Right renal pelvis (tissue), 4 donors: ENCODE measurements at places on chromosomes 5 and 9.

DNA sequence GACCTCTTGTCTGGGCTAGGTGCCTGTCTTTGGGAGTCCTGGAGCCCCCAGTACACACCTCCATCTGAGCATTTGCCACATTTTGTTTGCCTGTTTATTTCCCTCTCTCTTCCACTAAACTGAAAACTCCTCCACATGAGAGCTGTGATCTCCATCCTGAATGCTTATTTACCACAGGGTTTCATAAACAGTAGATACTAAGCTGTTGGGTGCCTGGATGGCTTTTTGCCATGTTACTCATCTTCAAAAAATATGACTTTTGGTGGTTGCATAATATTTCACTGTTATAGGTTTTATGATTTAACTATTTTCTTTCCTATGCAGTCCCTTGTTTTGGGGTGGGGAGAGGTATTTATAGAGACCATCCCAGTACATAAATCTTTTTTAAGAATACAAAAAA lies 99.6 kb downstream of the APBA1 start:
- no peak for DNase-seq

DNA sequence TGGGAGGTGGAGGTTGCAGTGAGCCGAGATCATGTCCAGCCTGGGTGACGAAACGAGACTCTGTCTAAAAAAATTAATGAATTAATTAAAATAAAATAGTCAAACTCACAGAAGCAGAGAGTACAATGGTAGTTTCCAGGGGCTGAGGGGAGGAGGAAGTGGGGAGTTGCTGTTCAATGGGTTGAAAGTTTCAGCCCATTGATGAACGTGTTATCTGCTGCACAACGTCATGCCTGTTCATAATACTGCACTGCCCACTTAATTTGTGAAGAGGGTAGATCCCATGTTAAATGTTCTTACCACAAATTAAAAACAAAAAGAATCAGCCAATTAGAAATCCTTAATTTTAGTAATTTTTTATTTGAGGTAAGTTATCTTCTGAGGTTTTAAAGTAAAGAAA lies 16.4 kb upstream of the RUFY1 start:
- DNase-seq: no peak

- DNase-seq: no peak
Measured at GRCh38 chr5:148887123-148887881, 60.9 kb downstream of the ADRB2 start.

DNA sequence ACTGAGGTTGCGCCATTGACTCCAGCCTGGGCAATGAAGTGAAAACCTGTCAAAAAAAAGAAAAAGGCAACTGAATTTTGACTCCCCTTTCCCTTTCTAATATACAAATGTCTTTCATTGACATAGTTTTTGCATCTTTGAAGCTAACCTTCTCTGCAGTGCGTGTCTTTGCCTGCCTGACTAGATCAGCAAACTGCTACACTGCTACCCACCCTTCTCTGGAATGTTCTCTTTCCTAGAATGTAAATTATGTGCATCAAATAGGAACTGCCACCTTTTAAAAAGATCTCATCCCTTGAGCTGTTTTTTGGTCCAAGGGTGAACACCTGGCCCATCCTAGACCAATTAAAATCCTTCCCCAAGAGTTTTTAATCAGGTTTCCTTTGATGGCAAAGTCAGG lies 127.6 kb downstream of the SLC28A3 start:
- no peak for DNase-seq

DNA sequence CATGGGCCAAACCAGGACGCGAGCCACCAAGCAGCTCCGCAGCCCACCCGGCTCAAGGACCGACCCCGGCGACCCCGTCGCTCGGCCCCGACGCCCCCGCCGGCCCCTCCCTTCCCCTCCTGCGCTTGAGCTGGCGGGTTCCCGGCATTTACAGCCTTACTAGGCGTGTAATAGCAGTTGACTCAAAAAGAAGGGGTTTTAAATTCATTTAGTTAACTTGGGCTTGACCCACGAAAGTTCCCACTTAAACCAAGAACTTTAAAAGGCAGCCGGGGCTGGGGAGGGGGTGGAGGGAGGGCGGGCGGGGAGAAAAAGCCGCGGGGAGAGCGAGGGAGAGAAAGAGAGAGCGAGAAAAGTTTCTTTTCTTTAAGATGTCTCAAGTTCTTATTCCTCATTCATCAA lies 636 bp downstream of the PRDM12 start:
- DNase-seq: no peak

DNA sequence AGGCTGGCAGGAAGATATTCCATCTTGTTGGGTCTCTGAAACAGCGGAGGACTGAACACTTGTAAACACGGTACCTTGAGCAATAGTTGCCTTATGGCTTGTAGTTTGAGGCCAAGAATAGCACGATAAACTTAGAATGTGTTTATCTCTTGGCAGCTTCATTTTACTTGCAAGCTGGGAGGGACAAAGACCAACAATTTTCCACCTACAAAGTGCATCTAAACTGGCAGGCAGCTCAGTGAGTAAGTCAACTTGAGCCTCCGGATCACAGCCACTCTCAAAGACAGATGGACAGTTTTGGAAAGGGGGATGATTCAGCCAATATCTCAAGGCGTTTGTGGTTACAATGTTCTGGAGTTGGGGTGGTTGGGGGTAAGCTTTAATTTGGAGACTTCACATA lies 652.6 kb downstream of the CETN3 start:
- DNase-seq: no peak

DNA sequence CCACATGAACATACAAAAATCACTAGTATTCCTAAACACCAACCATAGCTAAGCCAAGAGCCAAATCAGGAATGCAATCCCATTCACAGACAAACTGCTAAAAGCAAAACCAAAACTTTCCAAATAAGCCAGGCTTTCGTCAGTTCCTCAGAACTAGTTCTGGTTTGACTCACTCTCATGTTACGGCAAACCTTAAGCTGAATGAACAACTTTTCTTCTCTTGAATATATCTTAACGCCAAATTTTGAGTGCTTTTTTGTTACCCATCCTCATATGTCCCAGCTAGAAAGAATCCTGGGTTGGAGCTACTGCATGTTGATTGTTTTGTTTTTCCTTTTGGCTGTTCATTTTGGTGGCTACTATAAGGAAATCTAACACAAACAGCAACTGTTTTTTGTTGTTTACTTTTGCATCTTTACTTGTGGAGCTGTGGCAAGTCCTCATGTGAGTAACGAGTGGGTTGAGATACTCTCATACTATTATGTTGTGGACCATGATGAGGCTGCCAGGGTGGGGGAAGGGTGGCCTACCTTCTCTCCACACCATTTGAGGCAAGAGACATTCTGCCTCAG lies at the start of gene PDCD1LG2:
Gene PDCD1LG2 (plus strand): TSS at position 172 of the 572 bp plus-strand sequence. CDS start 12,016 bp downstream, outside the sequence.
- no peak for DNase-seq

- no peak for DNase-seq
Measured at GRCh38 chr5:43619911-43620310, 16.9 kb downstream of the NNT start.

- no peak for DNase-seq
Measured at GRCh38 chr5:173329491-173330337, 1.5 kb upstream of the STC2 start.

GRCh38 chr9:104700306-104700705 lies 6.0 kb downstream of the OR13D1 start:
- no peak for DNase-seq

GRCh38 chr5:119470105-119470763 lies 17.9 kb downstream of the HSD17B4 start:
- no peak for DNase-seq

GRCh38 chr9:119213471-119213870 lies 155.8 kb downstream of the BRINP1 start:
- no peak for DNase-seq

DNA sequence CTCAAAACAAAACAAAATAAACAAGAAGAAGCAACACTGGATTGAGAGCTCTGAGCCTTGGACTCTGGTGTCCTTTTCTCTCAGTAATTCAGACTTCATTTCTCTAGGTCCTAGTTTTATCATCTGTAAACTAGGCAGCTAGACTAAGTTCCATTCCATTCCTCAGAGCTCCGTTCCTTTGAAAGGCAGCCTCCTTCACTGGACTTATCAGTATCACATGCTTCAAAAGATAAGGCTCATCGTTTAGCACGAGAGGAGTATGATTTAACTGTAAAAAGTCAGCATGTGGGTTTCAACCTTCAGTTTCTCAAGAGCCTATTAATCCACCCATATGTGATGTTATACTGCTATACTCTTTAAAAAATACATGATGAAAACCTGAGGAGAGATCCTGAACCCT lies 1.6 kb downstream of the ATP10B start:
- DNase-seq: no peak

GRCh38 chr5:122351416-122352157 lies 39.5 kb downstream of the SNCAIP start:
- no peak for DNase-seq

- no peak for DNase-seq
Measured at GRCh38 chr9:117779760-117780159, 75.6 kb downstream of the TLR4 start.

DNA sequence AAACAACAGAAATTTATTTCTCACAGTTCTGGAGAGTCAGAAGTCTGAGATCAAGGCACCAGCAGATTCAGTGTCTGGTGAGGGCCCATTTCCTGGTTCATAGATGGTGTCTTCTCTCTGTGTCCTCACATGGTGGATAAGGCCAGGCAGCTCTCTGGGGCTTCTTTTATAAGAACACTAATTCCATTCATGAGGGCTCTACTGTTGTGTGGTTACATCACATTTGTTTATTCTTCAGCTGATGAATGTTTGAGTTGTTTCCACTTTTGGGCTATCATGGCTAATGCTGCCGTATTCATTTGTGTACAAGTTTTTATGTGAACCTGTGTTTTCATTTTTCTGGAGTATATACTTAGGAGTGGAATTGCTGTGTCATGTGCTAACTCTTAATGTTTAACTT lies 35.2 kb downstream of the DDX4 start:
- DNase-seq: no peak

DNA sequence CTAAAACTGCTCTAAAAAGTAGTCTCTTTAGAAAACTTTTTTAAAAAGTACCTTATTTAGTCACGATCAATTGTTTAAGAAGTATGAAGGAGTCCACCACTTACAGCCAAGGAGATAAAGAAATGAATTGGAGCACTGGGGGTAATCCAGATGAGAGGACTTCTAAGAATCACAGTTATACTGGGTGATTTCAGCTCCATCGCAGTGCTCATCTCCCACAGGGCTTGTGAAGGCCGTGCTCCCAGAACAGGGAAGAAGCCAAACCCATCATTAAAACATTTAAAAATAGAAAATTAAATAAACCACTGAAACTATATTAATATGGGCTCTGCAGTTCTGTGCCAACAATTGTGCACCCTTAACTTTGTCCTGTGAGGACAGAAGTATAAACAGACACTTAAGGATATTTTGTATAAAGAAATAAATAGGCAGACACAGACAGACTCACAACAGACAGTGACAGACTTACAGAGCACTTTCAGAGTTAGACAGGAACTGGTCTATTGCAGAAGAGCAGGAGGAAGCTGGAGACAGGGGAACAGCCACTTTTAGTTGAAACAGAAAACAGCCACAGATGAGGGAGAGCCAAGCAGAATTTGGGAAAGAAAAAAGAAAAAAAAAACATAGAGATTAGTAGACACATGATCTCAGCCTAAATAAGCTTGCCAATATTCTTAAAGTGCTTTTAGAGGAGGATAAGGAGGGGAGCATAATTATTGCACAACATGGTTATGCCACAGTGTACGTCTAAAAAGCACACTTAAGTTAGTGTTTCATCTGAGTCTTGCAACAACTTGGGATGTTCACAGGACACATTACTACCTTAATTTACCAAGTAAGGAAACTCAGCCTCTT lies 81.8 kb downstream of the FBXO38 start:
- no peak for DNase-seq

DNA sequence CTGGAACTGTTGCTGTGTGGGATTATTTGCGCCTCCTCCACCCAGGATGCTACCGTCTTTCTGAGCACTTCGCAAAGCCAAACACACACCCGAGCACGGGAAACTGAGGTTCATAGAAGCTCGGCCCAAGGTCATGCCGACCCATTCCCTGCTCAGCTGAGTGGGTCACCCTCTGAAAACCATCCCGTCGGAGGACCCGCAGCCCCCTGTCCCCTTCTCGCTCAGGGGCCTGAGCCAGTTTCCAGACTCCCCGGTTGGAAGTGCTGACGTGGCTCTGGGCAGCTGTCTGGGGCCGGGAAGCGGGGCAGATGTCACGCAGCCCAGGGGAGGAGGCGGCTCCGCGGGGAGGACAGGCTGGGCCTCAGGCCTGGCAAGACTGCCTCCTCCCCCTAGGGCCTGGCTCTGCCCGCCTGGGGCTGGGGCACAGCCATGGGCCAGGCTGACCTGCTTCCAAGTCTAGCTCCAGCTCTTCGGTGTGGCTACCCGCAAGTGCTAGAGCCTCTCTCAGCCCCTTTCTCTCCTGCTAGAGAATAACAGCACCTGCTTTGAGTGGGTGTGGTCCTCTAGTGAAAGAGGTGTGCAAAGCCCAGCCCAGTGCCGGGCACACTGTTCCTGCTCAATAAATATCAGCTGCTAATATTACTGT lies 9.9 kb upstream of the CXXC5 start:
- DNase-seq: no peak

DNA sequence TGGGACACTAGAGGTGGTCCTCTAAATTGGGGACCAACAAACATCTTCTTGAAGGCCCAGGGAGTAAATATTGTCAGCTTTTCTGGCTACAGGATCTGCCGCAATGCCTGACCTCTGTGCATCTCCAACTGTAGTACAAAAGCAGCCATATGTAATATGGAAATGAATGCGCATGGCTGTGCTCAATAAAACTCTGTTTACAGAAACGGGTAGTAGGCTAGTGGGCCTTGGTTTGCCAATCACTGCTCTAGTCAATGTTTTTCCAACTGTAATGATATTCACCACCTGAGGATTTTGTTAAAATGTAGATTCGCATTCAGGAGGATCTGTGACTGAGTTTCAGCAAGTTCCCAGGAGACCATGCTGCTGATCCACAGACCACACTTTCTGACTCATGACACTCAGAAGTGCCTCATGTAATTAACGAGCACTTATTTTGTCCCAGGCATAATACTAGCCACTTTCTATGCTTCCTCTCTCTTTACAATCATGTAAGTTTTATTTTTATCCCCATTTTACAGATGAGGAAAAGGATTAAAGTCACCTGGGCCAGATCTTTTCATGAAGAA lies 96.9 kb downstream of the MED27 start:
- DNase-seq: no peak

- DNase-seq: no peak
Measured at GRCh38 chr5:102799017-102799416, 43.9 kb downstream of the PAM start.

- no peak for DNase-seq
Measured at GRCh38 chr5:39639618-39640089, 214.9 kb upstream of the DAB2 start.

GRCh38 chr9:122337556-122337929 lies 33.3 kb upstream of the PTGS1 start:
- no peak for DNase-seq

- no peak for DNase-seq
Measured at GRCh38 chr5:176420972-176421544, 4.7 kb upstream of the CLTB start.
